ENCODE measurements at places on chromosomes 16 and 17. TPM values are rescaled to one million over a fixed set of nuclear protein-coding genes. Genes with fewer than 3 reads are reported as not detected.

GDPD3 gene
- total RNA-seq = 4.7 TPM

HSD11B2 gene
- total RNA-seq = 1.5 TPM

PYY gene
- total RNA-seq = not detected

DNA sequence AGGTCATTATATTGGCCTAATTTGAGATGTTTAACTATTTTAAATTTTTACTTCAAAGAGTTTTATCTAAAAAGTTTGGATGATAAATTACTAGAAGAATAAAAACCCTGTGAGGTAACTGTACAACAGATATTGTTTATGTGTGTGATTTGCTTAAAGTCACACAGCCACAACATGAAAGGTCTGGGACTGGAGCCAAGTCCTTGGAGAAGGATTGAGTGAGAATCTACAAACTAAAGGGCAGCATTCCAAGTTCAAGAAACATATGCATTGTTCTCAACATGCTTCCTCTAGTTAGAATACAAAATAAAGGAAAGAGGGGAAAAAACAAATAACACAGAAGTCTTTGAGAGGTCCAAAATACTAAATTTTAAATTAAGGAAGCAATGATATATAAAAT is 131.5 kb upstream of the MON1B start:
- no peak for DNase-seq

NPIPB9 gene
- 2.8 TPM for total RNA-seq

GRCh38 chr16:11064202-11064540 is 119.8 kb downstream of the CLEC16A start:
- no peak for DNase-seq

DNA sequence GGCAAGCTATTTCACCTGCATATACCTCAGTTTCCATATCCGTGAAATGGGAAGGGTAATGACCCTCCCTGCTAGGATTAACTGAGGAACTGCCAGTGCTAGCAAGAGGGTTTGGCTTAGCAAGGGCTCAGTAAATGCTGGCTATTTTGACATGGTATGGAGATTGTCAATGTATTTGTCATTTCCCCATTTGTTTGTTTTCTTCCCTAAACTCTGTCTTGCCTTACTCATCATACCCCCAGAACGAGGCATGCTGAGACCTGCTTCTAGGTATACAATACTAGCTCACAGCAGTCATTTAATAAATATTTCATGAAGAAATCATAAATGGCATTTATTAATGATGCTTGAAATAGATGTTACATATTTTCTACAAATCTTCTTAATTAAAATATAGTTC is 124.0 kb downstream of the DYNLRB2 start:
- DNase-seq = no peak

DNA sequence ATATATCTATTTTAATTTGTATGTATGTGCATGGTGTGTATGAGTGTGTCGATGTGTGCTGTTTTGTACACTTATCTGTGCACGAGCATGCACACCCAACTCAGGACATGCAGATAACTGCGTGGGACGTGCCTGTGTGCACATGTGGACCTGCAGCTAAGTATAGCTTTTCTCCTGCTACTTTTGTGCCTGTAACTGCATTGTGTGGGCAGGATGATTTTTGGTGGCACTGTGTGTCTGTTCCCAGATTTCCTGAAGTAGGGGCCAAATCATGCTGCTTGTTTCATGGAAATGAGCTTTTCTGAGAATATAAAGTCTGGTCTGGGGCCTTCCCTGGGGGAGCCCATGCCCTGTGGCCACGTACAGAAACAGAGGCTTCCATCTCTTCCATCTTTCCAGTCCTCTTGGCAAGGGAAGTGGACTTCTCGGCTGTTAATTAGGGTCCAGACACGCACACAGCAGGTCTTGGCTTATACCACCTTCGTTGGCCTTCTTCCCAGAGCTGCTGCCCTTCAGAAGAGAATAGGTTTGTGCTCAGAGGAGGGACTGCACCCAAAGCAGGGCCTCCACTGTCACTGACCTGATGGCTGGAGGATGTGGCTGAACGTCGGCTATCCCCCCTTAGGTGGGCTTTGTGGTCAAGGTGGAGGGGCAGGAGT is 30.2 kb downstream of the SPNS3 start:
- no peak for DNase-seq

GRCh38 chr17:57918017-57918895 is 37.0 kb downstream of the CUEDC1 start:
- no peak for DNase-seq

DNA sequence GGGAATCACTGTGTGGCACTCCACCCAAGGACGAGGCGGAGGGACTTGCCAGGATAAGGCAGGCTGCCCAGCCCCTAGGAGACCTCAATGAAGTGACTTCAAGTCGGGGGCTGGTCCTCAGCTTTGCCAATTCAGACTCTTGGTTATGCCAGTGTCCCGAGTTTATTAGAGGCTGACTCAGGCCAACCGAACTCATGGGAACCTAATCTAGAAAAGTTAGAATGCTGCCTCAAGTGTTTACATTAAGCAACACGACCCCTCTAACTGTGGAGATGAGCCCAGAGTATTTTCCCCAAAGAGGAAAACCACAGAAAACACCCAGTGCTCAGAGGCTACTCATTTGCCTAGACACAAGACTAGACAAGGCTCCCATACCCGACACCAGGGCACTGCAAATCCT is 1.1 kb upstream of the TEKT3 start:
- DNase-seq = no peak

ZBTB4 gene
- 23.1 TPM for total RNA-seq

LYRM9 gene
- 2.5 TPM for total RNA-seq
